HTR-8/SVneo (cell line): ENCODE measurements at places on chromosomes 1 and 21.

DNA sequence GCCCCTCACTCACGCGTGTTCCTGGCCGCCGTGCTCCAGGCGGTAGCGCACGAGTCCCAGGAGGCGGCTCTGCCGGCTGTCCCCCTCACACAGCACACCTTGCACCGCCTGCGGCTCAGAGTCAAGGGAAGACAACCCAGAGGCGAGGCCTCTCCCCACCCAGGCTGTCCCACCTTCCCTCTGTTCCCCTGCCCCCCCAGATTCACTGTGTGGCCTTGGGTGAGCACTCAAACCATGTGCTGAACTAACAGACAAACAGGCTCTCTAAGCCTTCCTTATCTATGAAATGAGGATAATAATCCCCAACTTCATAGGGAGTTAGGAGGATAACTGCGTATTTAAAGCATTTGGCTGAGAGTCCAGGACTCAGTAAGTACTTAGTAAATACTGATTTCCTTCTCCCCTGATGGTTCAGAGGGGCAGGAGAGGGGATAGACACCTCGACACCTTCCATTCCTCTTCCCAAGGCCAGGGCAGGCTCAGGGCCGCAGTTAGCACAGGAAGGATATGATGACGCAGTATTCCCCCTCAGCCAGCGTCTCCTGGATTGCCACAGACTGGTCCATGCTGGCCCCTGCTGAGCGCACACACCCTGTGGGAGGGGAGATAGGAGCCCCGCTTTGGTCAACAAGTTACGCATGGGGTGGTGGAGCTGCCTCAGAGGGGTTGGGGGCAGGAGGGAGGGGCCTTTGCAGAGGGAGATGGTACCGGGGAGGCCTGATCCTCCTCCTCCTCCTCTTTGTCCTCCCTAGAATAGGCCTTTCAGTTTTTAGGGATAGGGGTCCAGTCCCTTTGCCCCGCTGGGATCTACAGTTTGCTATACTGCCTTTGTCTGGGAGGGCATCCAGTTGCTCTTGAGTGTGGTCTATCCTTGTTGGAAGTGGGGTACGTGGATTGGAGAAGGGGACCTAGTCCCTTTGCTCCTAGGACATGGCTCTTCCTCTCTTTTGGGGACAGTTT, 830 bp downstream of the INPP5B start:
- no peak for DNase-seq

DNA sequence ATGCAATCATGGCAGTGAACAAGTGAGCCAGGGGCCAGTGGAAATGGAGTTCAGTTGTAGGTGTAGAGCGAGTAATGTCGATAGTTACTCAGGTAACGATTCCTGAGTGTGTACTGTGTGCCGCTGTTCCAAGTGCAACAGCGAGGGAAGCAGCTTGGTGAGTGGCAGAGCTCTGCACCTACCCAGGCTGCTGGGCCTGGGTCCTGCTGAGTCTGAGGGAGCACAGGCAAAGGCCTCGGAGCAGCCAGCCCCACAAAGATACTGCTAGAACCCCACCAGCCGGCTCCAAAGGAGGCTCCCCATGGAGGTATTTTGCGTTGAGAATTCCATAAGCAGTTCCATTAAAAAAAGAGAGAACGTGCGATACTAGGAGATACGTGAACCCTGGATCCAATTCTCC, 23.2 kb downstream of the PARP1 start:
- DNase-seq: no peak

DNA sequence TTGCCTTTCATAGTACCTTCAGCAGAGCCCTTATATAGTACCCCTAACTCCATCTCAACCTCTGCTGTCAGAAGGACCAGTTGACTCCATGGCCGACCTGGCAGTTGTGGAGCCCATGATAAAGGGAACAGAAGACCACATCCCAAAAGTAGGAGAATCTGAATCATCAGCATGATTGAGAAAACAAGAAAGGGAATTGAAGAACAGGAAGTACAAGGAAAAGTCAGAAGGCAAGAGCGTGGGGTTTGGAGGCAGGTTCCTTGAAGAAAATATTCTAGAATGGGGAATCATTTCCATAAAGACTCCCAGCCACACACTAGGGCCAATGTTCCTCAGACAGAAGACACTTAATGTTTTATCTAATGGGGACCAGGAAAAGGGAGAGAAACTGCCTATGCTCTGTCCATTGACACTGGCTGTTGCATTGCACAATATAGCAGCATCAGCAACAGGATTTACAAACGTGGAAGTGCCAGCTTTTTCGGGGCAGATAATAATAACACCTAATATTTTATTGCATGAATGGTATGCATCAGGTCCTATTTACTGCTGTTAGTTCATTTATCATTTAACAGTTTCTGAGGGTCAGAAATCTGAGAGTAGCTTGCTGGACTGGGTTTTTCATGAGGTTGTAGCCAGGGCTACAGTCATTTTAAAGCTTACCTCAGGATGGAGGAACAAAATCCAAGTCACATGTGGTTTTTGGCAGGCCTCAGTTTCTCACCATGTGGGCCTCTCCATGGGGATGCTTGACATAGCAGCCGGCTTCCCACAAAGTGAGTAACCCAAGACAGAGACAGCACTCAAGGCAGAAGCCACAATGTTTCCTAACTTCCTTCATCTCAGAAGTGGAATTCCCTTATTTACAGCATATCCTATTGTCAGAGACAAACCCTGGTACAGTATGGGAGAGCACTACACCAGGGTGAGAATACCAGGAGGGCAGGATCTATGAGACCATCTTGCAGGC, 483.4 kb downstream of the PLPP3 start:
- DNase-seq: no peak

- DNase-seq: no peak
Observed at GRCh38 chr1:40748841-40749718, 34.5 kb upstream of the KCNQ4 start.

DNA sequence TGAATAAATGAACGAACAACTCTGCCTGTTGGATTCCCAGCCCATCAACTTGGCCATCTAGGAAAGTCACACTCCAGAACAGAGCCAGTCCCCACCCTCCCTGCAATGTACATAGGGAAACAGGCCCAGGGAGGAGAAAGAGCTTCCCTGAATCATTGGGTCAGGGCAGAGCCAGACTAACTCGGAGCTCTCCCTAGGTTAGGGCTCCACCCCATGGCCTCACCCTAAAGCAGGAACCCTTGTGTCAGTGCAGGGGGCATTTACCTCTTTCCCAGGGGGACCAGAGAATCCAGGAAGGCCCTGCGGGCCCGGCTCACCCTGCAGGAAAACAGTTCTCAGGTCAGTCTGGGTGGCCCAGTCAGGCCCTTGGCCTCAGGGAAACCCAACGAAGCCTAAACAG, 11.6 kb downstream of the COL9A2 start:
- DNase-seq: no peak

DNA sequence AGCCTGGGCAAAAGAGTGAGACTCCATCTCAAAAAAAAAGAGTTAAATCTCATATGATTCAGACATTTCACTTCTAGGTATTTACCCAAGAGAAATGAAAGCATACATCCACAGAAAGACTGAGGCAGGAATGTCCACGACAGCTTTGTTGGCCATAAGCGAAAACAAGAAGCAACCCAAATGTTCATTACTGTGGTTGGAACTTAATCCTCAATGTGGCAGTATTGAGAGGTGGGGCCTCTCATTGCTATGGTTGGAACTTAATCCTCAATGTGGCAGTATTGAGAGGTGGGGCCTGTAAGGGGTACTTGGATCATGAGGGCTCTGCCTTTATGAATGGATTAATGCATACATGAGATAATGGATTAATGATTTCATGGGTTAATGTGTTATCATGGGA, 15.2 kb downstream of the C21orf58 start:
- DNase-seq: no peak
